ENCODE measurements at places on chromosomes 12 and 14. TPM values are rescaled to one million over a fixed set of nuclear protein-coding genes. Genes with fewer than 3 reads are reported as not detected.

Gene EIF2S3B
- total RNA-seq: 0.65 TPM

Gene SPIC
- not detected for total RNA-seq

Gene ANO4
- total RNA-seq: 0.07 TPM

Gene SYT1
- 4.7 TPM for total RNA-seq

Gene CPNE6
- total RNA-seq: not detected

Gene MEG3
- total RNA-seq: 41.2 TPM

Gene TAS2R43
- total RNA-seq: not detected

Gene KCNK13
- 0.10 TPM for total RNA-seq

Gene CLMN
- total RNA-seq: 7.4 TPM

Gene HOXC6
- 4.4 TPM for total RNA-seq

Gene GPHN
- 15.4 TPM for total RNA-seq

Gene NPAS3
- total RNA-seq: not detected

Gene P2RX2
- total RNA-seq: not detected

Gene LUM
- 0.33 TPM for total RNA-seq

Gene IGFBP6
- total RNA-seq: 242 TPM

Gene SLCO1C1
- total RNA-seq: not detected

Gene AQP6
- not detected for total RNA-seq

Gene KCNJ8
- total RNA-seq: 0.22 TPM

Gene DPF3
- total RNA-seq: 0.13 TPM

Gene TAS2R9
- not detected for total RNA-seq

Gene SUSD6
- total RNA-seq: 6.9 TPM

Gene KLHL33
- total RNA-seq: not detected

Gene CCDC196
- total RNA-seq: not detected

Gene NKX2-1
- 0.10 TPM for total RNA-seq

Gene CHGA
- 1.7 TPM for total RNA-seq

Gene SNW1
- total RNA-seq: 109 TPM

Gene GPATCH2L
- total RNA-seq: 22.9 TPM

Gene LRFN5
- not detected for total RNA-seq

Gene C12orf56
- 0.03 TPM for total RNA-seq

Gene OTOGL
- not detected for total RNA-seq

Gene RNFT2
- total RNA-seq: 2.8 TPM

Gene CFAP251
- total RNA-seq: 0.95 TPM

Gene EPYC
- total RNA-seq: not detected

Gene TCL1B
- total RNA-seq: not detected

Gene FGFR1OP2
- 27.7 TPM for total RNA-seq

Gene SIX6
- total RNA-seq: not detected

Gene GNB3
- total RNA-seq: 1.4 TPM

Gene PRH2
- total RNA-seq: not detected

Gene CLEC2B
- total RNA-seq: 1.6 TPM

Gene LBHD2
- total RNA-seq: not detected

Gene KCNMB4
- total RNA-seq: 0.16 TPM

Gene CLEC2A
- not detected for total RNA-seq

Gene OSBPL8
- total RNA-seq: 19.3 TPM

Gene TRAF3
- 20.1 TPM for total RNA-seq

Gene KRT5
- 0.53 TPM for total RNA-seq

Gene PPP1R3E
- 3.3 TPM for total RNA-seq

Gene INHBC
- total RNA-seq: not detected

Gene PPP2R3C
- total RNA-seq: 27.0 TPM

Gene ZC3H14
- total RNA-seq: 67.6 TPM

Gene LETMD1
- total RNA-seq: 22.0 TPM

Gene KRT83
- total RNA-seq: 5.7 TPM

Gene KCNA5
- not detected for total RNA-seq

Gene FGF23
- total RNA-seq: not detected

Gene PLEKHG7
- not detected for total RNA-seq

Gene NEMF
- 30.5 TPM for total RNA-seq

Gene MSRB3
- 22.8 TPM for total RNA-seq

Gene PRIMA1
- 0.32 TPM for total RNA-seq

Gene LRRK2
- 1.7 TPM for total RNA-seq
